ENCODE measurements at places on chromosomes 11 and 22. TPM values are rescaled to one million over a fixed set of nuclear protein-coding genes. Genes with fewer than 3 reads are reported as not detected.

- no peak for DNase-seq
Observed at GRCh38 chr11:63764679-63765647, 3.6 kb downstream of the ZFTA start.

FBXO3 gene
- total RNA-seq: 24.5 TPM

DNA sequence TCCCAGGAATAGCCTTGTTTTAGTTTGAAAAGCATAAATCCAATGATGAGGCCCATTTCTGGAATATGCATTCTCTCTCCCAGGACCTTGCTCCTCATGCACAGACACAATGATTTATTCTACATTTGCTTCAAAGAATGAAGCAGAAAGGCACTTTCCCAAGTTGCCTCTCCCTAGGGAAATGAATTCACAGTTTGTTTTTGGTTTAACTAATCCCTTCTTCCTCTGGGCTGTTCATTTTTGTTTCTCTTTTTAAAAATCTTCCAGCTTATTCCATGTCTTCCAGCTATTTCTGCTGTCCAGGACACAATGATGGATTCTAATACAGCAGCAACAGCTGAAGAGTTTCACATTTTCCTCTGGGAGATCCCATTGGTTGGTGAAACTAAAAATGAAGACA, 1529.2 kb upstream of the TENM4 start:
- no peak for DNase-seq

MYO7A gene
- total RNA-seq: 102 TPM

- DNase-seq: no peak
Observed at GRCh38 chr22:25566898-25567235, 2.4 kb downstream of the GRK3 start.

Data from prostate gland (tissue), 2 donors.